T47D (cell line): ENCODE measurements at places on chromosomes 13 and 19.

DNA sequence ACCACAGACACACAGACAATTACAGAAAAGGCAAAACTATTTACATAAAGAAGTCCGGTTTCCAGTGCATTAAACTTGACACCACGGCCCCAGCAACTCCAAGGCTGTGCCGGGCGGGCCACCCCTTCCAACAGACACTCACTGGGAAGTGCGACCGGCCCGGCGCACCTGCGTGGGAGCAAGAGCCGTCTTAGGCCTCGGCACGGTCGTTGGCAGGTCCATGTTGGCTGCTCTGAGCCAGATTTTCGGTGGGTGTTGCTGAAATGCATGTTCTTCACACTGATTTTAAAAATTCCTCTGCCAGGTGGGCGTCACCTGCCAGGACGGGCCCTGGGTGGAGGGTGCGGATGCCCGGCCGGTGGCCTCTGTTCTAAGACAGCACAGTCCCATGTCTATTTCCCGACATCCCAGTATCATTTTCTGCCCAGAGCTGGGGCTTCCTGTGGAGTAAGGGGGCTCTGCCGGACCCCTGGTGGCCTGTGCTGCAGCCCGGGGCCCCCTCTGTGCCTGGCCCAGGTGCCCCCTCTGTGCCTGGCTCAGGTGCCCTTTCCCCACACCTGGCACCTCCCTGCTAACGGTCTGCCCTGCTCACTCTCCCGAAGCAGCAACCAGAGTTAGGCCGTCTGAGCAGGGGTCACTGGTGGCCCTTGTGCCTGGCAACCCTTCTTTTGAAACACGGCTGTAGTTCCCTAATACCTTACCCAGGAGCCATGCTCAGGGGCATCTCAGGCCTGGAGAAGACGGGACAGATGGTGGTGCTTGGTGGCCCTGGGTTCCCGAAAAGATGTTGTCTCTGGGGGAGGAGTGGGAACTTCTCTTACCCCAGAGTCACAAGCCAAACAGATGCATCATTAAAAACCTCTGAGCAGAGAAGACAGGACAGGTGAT lies 9.2 kb downstream of the TMEM255B start:
- no peak for DNase-seq

DNA sequence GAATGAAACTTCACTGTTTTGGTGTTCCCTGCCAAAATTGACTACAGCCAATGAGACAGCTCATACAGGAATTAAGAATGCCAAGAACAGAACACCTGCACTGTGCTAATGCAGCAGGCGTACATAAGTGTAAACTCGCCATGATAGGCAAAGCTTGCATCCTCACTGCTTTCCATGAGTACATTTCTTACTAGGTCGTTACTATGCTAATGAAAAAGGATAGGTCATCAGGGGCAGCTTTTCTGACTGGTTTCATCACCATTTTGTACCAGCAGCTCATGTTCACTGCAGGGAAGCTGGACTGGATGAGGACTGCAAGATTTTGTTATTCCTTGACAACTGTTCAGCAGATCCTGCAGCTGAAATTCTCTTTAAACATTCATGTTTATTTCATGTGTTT lies 1383.8 kb downstream of the EFNB2 start:
- DNase-seq = no peak

DNA sequence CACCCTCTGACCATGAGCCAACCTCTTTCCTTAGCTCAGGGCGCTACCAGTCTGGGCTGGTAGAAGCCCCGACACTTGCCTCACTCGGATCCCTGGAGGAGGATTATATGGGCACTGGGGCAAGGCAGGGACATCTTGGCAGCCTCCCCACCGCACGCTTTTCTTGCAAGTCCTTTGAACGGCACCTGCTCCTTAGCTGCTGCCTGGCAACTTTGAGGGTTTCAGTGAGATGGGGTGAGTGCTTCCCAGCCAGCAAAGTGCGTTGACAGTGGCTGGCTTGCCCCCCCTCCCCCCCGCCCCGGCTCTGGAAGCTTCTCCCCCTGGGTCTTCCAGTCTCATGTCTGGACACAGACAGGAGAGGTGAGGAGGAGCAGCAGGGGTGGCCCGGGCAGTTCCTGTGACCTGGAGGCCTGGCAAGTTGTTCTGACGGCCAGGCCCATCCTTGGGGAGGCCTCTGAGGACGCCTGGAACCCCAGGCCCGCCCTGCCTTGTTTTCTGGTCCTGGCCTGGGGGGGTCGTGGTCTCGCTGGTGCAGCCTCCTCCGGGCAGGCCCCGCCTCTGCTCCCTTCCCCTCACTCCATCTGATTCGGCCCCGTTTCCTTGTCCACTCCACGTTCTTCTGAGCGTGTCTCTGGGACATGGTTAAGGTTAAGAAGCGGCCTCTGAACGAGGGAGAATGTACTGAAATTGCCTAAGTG lies 75.2 kb downstream of the ATP11A start:
- DNase-seq = no peak

DNA sequence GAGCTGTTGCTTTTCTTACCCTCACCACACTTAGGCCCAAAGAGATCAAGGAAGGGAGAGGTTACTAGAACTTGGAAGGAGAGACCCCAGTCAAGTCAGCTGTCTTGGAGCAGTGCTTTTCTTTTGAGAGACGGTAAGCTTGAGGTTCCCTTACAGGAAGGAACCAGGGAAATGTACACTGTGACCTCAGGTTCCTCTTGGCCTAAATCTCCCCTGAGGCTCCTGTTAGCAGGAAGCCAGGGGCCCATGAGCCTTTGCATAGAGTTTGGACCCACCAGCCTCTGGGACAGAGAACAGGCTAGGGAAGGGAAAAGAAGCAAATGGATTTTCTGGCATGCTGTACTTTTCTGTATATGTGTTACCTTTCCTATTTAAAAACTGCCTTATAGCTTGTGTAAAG lies 5.9 kb upstream of the GPR18 start:
- DNase-seq = no peak

- no peak for DNase-seq
These were observed 1534.0 kb upstream of the SPRY2 start for GRCh38 chr13:81874681-81875661.
